Muscle of back (tissue), 13 donors: ENCODE measurements at places on chromosomes 7 and 10. TPM values are rescaled to one million over a fixed set of nuclear protein-coding genes. Genes with fewer than 3 reads are reported as not detected.

The VAX1 gene
- polyA plus RNA-seq = not detected

The SLC29A4 gene
- polyA plus RNA-seq = 27.6 TPM

The MUC12 gene
- 0.34 TPM for polyA plus RNA-seq

The CDHR1 gene
- polyA plus RNA-seq = 0.69 TPM

The GPER1 gene
- polyA plus RNA-seq = 11.6 TPM

The ELAPOR2 gene
- 8.8 TPM for polyA plus RNA-seq
